Activated naive CD4-positive, alpha-beta T cell treated with Interleukin-2 at 50 U/mL for 16 hours (primary cell): ENCODE measurements at places on chromosomes 6 and 20.
A peak's percentile ranks its signal among the peaks of the same experiment; 100 is the strongest.

DNA sequence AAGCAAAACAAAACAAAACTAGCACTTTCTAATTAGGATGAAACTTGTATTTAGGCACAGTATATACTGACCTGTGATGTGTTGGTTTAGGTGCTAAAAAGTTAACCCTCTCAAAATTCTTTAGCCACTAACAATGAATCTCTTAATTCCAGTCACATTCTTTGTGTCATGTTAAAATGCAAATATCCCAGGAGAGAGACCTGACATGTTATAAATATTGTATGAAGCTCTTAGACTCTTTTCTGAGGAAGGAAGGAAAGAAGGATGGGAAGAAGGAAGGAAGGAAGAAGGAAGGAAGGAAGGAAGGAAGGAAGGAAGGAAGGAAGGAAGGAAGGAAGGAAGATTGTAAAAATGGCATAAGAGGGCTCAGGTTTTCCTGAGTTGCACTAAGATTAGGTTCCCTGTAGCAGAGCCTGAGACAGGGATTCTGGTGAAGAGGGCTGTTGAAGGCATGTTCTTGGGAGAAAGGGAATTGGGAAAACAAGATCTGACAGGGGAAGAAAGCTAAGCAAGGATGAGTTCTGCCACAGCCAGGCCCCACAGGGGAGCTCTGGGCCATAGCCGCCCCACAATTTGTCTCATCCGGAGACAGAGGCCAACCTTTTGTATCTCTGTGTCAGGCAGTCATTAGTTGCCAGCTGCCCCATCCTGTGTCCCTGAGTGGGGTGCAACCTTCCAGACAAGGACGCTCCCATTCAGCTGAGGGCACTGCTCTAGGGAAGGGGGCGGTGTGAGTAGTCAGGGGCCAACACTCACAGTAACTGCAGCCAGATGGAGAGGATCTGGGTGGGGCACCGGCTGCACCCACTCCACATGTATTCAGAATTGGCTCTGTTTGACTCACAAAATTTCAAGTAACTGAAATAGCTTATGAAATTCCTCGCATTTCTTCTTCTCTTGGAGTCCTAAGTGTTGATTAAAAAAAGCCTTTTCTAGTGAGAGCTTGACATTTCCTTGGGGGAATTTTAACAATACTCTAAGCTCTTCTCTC lies 189.3 kb upstream of the ARG1 start:
- no peak for DNase-seq

GRCh38 chr6:168155193-168155592 lies 76.2 kb upstream of the FRMD1 start:
- no peak for DNase-seq

DNA sequence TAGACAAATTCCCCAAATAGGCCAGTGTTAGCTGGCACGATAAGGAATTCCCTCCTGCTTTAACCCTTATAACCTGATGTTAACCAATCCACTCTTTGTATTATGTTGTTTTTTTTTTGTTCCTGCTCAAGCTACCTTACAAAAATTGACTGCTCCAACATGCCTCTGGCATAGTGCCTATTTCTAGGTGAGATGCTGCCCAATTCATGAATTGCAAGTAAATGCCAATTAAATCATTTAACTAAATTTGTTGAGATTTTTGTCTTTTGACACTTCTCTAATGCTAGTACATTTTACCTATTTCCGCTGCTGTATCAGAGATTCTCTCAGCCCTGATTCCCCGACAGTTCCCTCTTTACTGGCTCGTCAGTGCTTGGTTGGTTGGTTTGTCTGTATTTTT lies 66.5 kb downstream of the HECA start:
- DNase-seq: no peak

DNA sequence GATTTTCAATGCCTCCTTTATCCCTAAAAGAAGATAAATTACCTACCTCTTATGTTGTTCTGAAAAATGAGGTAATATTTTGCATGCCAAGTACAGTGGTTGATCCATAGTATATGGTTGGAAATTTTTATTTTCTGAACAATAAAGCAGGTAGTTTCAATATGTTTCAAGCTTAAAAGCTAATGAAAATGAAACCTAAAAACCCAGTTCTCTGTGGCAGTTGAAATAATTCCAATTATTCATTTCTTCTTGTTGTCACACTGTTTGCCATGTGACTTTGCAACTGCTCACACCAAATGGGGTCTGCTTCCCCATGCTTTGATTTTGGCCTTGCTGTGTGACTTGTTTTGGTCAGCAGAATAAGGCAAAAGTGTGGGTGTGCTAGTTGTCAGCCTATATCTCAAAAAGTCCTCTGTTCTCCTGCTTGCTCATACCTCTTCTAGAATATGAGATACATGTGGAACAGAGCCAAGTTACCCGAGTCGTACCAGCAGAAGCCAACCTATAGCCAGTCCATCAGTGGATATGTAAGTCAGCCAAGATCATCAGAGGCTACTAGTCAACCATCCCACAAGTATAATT lies 197.2 kb upstream of the THEMIS start:
- no peak for DNase-seq

GRCh38 chr20:33303595-33303994 lies 20.6 kb downstream of the BPIFB1 start:
- DNase-seq: no peak

- no peak for DNase-seq
Observed at GRCh38 chr6:104595311-104595820, 264.4 kb downstream of the HACE1 start.

DNA sequence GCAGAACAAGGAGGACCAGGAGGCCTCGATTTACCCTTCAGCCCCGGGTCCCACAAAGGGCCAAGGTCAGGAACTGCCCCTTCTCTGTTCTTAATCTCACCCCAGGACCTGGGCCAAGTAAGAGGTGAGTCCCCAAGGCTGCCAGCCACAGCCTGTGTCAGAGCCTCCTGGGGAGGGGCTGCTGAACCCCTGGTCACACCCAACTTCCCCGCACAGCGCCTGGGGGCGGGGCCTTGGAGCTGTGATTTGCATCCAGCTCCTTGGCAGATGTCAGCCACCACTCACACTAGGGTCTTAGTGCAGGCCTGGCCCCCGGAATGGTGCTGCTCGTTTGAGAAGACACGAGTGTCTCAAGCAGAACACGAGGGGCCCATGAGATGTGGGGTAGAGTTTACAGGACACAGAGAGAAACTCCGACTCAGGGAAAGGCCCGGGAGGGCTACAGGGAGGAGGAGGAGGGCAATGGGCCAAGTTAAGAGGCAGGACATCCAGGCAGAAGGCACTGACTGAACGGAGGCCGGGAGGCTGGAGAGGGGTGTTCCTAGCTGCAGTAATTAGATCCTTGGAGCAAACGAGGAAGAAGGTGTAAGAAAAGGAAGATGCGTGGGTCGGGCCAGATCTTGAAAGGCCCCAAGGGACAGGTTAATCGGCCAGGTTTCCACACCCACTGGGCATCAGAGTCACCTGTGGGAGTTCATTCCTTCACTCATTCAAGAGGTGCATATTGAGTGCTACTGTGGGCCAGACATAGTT lies 26.9 kb downstream of the ZBP1 start:
- DNase-seq: no peak

- no peak for DNase-seq
Observed at GRCh38 chr6:16546861-16547260, 214.4 kb downstream of the ATXN1 start.

GRCh38 chr6:65633501-65633900 lies 73.5 kb downstream of the EYS start:
- DNase-seq: no peak

DNA sequence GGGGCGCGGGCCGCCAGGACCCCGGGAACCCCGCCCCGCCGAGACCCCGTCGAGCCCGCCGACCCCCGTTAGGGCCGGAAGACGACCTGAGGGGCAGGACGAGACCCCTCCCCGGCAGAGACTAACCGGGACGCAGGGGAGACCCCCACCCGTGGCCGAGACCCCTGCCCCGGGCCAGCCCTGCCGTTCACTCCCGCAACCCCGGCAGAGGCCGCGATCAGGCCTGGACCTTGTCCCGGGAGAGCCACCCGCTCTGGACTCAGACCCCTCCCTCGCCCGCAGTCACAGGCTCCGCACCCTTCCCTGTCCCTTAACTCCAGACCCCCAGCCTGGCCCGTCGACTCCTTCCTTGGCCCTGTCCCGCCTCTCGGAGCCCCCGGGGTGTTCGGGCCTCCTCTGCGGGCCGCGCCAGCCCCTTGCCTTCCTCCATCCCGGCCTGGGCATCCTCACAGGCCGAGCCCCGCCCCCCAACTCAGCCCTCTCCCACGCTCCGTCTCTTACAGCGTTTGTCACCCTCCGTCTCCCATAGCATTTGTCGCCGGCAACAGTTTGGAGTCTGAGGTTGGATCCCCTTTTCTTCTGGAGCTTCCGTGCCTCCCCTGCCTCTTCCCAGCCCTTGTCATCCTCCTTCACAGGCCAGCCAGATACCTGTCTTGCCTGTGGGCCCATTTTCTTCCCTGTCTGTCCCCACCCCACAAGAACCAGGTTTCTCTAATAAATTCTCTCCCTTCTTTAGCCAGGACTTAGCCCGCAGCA lies 569 bp downstream of the TCEA2 start:
- DNase-seq: peak; percentile 50

DNA sequence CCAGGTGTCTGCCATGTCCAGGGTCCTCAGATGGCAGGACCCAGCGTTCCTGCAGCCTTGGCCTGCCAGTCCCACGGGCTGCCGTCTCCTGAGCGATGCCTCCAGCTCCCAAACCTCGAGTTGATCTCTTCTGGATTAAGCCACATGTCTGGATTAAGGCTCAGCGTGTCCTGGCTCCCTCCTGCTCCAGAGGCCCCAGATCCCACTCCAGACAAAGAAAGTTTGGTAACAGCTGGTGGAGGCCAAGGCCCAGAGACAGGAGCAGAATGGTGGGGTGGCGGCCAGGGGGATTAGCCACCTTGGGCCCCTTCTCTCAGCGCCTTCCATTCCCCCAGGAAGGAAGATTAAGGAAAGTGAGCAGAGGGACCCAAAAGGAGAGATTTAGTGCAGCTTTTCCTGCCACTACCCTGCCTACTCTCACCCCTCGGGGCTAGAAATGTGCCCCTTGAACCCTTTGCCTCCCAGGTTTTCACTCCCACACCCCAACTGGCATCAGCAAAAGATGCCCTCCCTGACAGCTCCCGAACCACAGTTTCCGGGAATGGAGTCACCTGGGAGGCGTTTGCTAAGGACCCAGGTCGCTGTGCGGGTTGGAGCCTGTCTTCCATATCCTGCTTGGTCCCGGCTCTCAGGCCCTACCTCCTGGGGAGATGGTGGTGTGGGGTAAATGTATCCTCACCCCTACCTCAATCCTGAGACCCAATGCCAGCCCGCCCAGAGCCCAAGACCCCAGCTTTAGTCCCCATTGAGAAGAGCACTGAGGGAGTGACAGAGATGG lies 6.9 kb downstream of the SPDEF start:
- DNase-seq: no peak

DNA sequence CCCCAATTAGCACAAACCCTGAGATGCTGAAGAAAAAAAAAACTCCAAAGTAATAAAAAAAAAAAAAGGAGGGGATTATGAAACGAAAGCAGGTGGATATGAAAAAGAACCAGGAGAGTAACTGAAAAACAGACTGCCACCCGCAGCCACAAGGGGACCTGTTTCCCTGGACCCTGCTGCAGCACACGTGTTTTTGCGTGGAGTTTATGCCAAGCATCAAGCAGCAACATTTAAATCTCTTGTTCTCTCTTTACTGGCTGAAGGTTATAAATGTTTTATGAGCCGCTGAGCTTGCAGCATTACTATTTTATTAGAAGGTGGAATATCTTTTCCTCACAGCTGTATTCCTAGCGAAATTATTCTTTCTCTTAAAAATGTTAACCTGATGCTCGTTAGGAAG lies 131.6 kb upstream of the OLIG3 start:
- no peak for DNase-seq

DNA sequence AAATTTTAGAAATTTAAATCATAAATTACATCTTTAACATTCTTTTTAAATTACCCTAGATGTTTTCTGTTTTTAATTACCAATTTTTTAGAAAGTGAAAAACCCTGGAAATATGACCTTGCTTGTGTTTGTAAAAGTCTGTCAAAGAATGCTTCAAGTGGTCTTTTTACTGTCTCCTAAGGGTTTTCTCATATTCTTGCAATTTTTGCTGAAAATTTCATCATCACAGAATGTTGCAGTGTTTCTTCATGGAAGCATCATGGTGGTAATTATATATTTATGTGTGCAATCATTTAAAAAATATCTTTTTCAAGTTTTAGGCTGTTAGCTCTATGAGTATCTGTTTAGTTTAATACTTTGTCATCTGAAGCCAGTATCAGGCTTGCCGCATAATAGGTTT lies 178.2 kb downstream of the HDGFL1 start:
- no peak for DNase-seq

DNA sequence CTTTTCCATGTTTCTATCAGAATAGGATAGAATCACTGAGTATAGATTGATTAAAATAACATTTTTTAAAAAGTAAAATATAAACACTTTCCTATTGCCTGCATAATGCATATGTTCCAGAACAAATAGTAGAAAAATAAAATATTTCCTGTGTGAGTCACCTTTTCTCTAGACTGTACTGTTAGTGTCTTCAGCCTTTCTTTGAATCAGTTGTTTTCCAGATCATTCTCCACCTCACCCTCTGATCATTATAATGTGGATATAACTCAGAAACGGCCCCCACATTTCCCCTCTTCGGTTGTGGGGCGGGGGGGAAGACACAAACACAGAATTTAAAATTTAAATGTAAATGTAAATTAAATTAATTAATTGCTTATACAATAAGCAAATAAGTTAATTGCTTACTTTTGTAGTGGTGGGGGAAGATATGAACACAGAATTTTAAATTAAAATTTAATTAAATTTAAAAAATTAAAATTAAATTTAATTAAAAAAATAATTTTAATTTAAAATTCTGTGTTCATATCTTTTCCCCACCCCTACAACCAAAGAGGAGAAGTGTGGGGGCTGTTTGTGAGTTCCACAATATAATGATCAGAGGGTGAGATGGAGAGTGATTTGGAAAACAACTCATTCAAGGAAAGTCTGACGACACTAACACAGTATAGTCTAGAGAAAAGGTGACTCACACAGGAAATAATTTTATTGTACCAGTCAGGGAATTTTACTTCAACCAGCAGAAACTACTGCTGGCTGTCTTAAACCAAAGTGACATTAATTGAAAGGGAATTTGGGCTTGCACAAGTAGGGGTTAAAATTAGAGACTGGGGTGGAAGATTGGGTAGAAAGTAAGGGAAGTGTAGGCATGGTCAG lies 37.1 kb upstream of the PROKR2 start:
- no peak for DNase-seq

DNA sequence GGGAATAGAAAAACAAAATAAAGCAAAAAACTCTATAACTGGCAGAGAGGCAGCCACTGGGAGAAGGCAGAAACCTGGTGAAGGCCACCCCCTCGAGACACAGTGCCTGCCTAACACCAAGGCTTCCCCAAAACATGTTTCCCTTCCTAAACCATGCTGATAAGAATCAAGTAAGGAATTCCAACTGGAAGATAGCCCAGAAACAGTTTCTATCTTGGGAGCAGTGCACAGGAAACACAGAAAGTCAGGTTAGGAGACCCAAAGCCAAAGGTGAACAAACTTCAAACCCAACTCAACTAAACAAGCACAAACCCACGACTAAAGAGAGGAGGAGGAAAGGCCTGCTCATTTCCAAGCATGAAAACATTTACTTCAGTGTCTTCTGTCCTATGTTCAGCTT lies 433.7 kb upstream of the RGS17 start:
- no peak for DNase-seq

DNA sequence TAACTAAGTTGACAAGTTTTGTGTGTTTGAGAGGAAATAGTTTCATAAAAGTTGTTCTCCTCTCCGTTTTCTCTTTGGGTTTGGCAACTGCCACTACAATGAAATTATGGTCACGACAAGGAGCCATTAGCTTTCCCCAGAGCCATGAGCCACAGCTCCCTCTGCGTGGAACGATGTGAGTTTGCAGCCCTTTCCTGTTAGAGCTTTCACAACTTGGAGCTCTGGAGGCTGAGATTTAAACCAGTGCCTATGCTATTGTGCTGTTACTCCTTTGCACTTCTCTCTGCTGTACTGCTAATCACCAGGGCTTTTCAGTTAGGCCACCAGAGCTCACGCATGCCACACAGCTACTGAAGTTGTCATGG lies 29.3 kb upstream of the TXNDC5 start:
- no peak for DNase-seq
